ENCODE measurements at places on chromosomes 11 and 22. TPM values are rescaled to one million over a fixed set of nuclear protein-coding genes. Genes with fewer than 3 reads are reported as not detected.
A peak's percentile ranks its signal among the peaks of the same experiment; 100 is the strongest.

Gene DEFB131B
- polyA plus RNA-seq: 1.9 TPM

GRCh38 chr11:8318536-8318935 is 54.9 kb upstream of the LMO1 start:
- DNase-seq: no peak

Gene SAA4
- polyA plus RNA-seq: not detected

- DNase-seq: no peak
Observed at GRCh38 chr11:76592025-76592914, 78.3 kb downstream of the LRRC32 start.

DNA sequence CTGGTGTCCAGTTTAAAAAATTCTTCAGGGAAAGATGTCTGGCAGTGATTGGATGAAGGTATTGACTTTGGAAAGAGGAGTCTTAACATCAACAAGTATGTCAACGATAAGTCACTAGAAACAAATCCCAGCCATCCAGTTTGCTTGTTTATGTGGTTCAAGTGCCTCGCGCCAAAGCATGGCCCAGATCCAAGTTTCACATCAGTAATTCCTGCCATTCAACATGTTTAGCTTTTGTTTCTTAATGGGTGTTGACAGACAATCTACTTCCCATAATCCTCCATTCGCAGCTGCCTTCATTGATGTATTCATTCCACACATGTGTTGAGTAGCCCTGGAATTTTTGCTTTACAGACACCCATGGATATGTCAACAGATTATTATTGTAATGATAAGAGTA is 77.8 kb downstream of the UBASH3B start:
- DNase-seq: no peak

Gene MUC6
- 1.0 TPM for polyA plus RNA-seq

DNA sequence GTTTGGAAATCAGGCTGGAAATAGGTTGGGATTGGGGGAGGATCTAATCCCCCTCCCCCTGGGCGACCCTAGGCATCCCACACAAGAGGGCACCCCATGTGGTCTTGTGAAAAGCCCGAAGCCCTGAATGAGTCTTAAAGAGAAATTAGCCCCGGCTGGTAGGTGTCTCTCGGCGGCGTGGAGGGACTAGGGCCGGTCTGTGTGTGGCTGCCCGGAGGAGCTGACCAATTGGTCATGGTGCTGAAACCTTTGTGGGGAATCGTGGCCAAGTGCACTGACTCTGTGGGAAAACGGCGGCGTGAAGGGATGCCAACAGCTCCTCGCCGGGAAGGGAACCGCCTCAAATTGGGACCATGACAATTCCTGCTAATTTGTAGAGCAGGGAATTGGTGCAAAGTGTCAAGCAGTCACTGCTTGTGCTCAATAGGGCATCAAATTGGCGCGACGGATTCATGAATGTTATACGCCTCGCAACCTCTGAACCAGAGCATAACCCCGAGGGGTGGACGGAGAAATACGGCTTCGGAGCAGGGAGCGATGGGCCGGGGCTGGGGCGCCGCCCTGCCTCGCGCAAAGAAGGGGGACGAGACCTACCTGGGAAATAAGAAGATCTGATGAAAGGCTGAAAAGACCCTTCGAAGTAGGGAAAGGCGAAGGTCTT is 1.5 kb downstream of the DBX1 start:
- DNase-seq: peak; percentile 69

DNA sequence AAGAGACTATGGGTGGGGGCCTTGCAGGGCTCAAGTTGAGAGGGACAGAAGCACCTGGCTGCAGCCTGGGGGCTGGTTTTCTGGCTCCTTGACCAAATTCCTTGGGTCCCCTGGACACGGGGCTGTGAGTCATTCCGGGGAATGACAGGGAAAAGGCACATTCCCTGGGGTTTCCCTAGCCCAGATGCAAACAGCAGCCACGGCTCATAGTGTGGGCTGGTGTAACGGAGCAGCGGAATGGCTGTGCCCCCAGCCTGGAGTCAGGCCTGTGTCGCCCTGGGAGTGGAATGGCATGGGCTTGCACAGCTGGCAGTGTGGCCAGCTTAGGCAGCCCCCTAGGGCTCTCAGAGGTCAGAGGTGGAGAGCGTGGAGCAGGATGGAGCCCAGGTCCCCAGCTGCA is 77.6 kb upstream of the KCNQ1OT1 start:
- peak; percentile 36 for DNase-seq

DNA sequence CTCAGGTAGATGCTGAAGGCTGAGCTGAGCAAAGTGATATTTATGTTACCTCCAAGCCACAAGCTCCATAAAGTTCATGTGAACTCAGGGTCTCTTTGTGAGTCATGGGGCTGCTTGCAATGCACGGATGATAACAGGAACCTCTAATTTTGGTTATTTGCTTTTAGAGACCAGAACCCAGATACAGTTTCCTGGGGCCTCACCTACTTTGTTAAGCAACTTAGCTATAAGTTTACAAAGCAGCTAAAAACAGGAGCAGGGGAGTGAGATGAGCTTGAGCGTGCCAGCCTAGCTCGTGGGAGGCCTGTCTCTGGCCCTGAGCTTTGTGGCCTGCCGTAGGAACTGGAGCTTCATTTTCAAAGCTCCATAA is 29.2 kb downstream of the SREBF2 start:
- no peak for DNase-seq
